ENCODE measurements at places on chromosomes 16 and 17.
A peak's percentile ranks its signal among the peaks of the same experiment; 100 is the strongest.

- DNase-seq, result peak; percentile 63
Measured at GRCh38 chr16:53960954-53961616, 257.1 kb downstream of the FTO start.

GRCh38 chr17:33197342-33197741, 95.8 kb downstream of the ASIC2 start:
- no peak for DNase-seq

DNA sequence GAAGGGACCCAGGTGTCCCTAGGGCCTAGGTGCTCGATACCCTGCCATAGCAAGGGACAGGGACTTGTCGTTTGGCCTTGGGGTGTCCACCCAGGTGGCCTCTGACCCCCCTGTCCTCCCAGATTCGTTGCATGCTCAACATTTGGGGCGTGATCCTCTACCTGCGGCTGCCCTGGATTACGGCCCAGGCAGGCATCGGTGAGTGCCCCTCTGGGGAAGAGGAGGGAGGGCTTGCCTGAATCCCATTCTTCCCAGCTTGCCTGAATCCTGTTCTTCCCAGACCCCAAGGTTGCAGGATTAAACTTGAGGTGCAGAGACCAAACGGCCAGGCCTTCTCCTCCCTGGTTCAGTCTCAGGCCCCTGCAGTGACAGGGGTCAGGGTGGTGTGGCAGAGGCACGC, 3.2 kb downstream of the SLC12A3 start:
- DNase-seq, result no peak

GRCh38 chr16:80586476-80586875, 45.7 kb downstream of the DYNLRB2 start:
- no peak for DNase-seq

GRCh38 chr16:2476345-2476720, 1.4 kb downstream of the TBC1D24 start:
- no peak for DNase-seq

DNA sequence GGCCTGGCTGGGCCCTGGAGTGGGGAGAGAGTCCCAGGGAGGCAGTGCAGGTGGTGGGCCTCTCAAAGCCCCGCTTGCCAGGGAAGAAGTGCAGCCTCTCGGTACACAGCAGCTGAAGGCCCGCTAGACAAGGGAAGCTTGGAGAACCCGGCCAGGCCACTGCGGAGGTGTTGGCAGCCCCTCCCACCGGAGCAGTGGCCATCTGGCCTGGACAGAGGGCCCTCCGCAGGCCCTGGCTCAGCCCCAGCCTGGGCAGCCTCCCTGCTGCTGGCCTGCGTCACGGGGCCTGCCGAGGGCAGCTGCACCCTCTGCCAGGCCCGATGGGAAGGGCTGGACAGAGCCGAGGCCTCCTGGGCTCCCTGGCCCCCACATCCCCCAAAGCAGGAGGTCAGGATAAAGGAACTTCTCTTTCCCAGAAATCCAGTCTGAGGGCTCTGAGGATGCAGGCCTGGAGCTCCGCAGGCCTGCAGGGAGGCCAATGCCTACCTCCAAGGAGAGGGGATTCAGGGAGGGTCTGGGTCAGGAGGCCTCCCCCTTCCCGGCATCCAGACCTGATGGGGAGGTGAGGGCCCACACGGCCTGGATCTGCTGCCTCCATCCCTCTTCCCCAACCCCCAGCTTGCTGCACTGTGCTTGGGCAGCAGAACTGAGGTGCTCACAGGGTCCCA, 4.3 kb downstream of the SPPL2C start:
- DNase-seq, result no peak

GRCh38 chr16:2432286-2432685, 3.0 kb downstream of the CCNF start:
- no peak for DNase-seq

DNA sequence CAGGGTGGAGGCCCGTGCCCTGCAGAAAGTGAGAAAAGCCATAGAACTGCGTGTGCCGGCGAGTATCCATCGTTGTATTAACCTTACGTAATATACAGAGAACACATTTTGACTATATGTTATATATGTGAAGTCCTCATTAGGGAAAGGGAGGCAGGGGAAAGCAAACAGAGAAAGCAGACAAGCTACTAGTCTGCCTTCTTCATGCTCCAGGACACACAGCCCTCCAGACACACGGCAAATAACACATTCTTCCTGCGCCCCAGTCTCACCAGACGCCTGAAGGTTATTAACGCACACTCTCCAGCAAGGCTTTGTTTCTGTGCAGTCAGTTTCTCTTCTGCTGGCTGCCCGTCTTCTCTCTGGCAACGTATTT, 28.8 kb downstream of the PRDM7 start:
- no peak for DNase-seq
